GM12864 (cell line): ENCODE measurements at places on chromosomes 5 and 9.
A peak's percentile ranks its signal among the peaks of the same experiment; 100 is the strongest.

DNA sequence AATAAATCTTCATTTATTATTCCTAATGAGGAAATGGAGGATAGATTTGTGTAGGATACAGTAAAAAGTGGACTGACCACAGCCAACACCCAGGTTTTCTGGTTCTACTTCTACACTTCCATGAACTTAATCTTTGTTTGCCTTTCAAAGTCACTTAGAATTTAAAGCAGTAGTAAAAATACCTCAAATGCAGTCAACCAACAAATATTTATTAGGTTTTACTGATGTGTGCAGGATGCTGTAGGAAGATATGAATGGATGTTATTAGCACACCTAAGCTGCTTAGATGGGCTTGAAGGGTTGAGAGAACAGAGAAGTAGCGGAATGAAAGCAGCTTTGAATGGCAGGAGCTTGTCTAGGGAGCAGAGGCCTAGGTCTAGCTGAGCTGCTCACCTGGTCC lies 201.1 kb downstream of the PALM2AKAP2 start:
- no peak for DNase-seq

- no peak for DNase-seq
Observed at GRCh38 chr9:111063332-111063731, 25.1 kb upstream of the LPAR1 start.

DNA sequence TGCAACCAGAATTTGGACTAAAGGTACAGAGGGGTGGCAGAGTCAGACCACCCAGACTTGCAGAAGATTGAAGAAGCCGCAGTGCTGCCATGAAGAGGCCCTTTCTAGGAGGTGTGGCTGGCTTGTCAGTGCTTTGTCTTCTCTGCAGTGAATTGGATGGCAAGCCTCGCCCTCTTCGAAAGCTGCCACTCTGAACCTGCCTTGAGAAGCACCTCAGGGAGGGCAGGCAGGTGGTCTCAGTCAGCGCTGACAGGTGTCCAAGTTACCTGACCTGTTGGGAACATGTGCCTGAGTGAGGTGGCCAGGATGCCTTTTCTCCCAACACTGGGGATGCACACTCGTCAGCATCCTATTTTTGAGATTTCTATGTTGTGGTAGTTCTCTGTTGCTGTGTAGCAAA lies 6.2 kb downstream of the TENT4A start:
- no peak for DNase-seq

GRCh38 chr5:111252799-111253545 lies 28.8 kb downstream of the CAMK4 start:
- DNase-seq, result peak; percentile 86

DNA sequence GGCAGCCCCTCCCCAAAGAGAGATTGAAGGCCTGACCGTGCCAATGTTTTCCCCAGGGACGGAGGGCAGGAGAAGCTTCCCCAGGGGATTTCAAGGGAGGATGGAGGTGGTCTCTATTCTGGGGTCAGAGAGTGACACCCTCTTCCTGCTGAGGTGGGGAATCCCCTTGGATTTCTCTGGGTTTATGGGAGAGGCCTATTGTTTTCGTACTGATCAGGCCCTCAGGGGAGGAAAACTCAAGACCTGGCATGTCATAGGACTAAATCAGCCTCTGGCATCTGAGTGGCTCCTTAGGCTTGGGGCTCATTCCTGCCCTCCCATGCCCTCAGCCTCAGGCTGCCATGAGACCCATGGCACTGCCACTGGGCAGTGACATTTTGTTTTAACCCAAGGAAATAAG lies 44.6 kb downstream of the IRF1 start:
- DNase-seq, result no peak

DNA sequence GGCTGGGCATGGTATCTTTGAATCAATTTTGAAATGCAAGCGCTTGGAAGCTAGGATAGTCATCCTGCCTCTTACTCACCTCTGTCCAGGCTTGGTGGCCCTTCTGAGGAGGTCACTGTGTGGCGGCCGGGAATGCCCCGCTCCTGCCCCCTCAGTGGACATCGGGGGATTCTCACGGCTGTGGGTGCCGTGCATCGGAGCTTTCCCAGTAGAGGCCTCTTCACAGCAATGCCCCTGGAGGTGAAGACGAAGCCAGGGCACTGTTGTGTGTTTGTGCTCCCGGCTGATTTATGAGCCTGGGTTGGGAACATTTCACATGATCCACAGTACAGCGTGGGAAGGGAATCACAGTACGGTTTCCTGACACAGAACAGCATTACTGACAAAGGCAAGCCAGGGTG lies 147.5 kb downstream of the NXNL2 start:
- no peak for DNase-seq

DNA sequence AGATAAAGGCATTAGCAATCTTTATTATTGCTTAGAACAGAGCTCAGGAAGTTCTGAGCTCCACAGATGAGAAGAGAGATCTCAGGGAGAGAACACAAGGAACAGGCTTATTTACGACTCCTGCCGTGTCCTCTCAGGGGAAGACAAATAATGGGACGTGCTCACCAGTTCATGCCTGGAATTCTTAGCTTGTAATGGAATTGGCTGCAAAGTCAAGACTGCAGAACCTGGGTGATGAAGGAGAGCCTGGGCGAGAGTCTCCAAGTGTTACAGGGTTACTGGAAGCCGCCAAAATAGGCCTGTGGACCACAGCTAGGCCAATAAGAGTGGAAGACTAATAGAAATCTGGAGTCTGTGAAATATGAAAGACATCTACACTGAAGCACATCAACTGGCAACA lies 174.5 kb upstream of the ADAMTSL1 start:
- DNase-seq, result no peak

DNA sequence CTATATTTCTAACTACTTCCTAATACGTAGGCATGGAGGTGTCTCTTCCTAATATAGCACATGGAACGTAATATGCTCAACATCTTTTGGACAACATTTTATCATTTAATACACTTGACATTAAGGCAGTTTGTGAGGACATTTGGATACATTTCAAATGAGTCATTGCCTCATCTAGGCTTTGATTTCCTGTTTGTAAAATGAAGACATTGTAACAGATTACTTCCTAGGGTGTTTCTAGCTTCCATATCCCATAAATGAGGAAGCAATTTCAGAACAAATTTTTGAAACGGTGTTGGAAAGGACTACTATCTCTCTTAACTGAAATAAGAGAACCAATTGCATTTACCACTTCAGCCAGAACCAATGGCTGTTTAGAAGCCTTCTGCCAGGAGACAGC lies 38.7 kb downstream of the SLC28A3 start:
- DNase-seq, result no peak

DNA sequence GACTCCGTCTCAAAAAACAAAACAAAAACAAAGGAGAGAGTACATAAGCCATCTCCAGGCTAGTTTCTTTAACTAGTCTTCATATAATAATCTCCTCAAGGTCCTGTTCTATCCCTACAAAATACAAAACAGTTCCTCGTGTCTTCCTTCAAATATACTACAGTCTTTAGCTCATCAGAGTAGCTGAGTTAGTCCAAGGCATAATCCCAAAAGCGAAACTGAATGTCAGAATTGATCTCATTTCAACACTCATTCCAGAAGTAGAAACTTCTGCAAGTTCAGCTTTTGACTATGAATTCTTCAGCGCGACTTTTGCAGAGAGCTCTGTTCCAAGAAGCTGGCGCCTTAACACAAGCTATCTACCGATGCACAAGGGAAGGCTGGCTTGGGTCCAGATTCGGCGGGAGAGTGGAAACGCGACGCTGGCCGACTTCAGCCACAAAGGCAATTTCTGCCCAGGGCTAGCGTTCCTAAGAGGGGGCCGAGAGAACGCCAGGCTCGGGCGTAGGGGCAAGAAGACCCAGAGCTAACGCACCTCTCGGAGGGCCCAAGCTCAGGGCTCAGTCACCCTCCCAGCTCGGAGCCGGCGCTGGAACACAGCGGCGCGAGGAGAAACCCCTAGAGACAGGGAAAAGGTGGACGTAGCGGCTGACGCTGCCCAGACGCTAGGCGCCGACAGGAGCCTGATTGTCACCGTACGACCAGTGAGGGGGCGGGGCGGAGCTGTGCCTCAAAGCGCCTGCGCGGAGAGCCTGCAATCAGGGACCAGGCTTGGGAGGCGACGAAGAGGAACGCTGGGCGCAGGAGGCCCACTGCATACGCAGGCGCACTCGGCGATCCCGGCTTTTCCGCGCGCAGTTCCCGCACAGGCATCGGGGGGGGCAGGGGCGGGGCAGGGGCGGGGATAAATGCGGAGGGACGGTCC lies 469 bp upstream of the HSDL2 start:
- DNase-seq, result peak; percentile 92

GRCh38 chr9:93406371-93406770 lies 45.1 kb upstream of the FAM120A start:
- DNase-seq, result no peak

DNA sequence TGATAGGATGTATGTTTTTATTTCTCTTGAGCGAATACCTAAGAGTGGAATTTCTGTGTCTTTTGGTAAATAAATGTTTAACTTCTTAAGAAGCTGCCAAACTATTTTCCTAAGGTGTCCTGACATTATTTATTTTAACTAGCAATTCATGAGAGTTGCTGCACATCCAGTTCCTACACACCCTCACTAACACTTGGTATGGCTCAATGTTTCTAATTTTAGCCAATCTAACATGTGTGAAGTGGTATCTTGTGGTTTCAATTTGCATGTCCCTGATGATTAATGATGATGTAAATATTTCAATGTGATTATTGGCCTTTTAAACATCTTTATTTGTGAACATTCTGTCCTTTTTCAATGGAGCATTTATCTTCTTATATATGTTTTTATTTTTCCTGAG lies 2095.5 kb upstream of the C9orf72 start:
- no peak for DNase-seq

- no peak for DNase-seq
Observed at GRCh38 chr5:149731332-149731616, 1.2 kb downstream of the PPARGC1B start.

- DNase-seq, result no peak
Observed at GRCh38 chr9:37295796-37296195, 126.7 kb upstream of the GRHPR start.

DNA sequence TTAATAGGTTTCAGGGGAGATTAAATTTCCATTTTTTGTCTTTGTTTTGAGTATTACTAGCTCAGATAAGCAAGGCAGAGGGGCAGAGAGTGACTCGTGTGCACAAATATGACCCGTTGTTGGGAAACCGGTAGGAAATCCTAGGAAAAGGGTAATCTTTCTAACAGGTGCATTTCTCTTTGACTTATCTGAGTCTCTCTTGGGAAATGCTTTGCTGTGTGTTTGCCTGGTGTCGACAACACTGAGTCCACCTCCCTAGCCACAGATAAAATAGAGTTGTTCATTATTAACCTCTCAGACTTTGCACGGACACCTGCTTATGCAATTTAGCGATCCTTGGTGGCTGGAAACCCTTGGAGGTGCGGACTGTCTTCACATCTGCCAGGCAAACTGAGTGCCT lies 164.2 kb downstream of the FGF1 start:
- DNase-seq, result no peak

GRCh38 chr5:172805736-172806255 lies 28.3 kb upstream of the ERGIC1 start:
- DNase-seq, result no peak

GRCh38 chr9:78144663-78145377 lies 91.1 kb upstream of the CEP78 start:
- DNase-seq, result no peak

DNA sequence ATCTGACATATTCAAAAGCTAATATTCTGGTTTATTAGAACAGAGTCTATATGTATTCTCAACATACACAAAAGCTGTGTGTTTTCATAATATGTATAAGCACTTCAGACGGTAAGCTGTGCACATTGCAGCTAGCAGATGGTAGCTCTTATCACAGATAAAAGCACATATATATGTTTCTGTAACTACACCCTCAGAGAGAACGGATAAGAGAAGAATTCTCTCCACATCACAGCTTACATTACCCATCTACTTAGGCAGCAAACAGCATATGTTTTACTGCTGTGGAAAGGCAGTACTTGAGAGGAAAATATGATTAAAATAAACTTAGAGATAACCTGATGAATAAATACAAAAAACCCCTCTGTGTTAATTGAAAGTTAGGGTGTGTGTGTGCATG lies 450.9 kb upstream of the ZNF608 start:
- DNase-seq, result no peak

DNA sequence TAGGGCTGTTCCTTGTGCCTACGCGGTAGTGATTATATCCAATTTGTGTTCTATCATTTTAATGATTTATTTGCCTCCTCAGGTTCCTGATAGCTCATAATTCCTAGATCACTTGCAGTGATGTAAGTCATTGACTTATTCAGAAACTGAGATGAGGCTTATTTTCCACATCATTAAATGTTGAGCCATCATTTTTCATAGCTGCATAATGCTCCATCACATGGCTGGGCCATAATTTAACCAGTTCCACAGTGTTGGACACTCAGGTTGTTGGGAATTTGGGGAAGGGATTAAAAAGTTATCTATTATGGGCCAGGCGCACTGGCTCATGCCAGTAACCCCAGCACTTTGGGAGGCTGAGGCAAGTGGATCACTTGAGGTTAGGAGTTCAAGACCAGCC lies 35.8 kb upstream of the HMCN2 start:
- no peak for DNase-seq

- no peak for DNase-seq
Observed at GRCh38 chr9:69785757-69786156, 25.9 kb upstream of the PTAR1 start.

DNA sequence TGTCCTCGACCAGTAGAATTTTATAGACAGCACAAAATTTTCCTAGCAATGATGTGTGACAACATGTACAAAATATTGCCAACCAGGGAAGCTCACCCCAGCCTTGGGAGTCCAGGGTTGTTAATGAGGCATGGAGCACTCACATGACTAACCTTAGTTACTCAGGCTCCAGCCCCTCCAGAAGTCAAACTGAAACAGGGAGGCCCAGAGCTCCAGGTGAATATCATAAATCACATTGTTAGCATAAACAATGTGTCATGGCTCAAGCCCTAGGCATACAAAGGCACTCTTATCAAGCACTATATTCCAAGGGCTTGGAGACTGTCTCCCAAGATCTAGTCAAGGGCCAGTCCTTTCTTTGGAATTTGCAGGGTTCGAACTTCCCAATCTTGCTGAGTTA lies 44.4 kb downstream of the TNFAIP8 start:
- no peak for DNase-seq

- no peak for DNase-seq
Observed at GRCh38 chr5:141494761-141495452, 6.0 kb downstream of the PCDHGC5 start.

- no peak for DNase-seq
Observed at GRCh38 chr5:138884554-138884953, 9.4 kb upstream of the LRRTM2 start.

- DNase-seq, result no peak
Observed at GRCh38 chr5:83553000-83553486, 81.5 kb downstream of the VCAN start.

- DNase-seq, result no peak
Observed at GRCh38 chr5:38780945-38781344, 64.9 kb upstream of the OSMR start.
